ENCODE measurements at places on chromosomes 2 and 18.

DNA sequence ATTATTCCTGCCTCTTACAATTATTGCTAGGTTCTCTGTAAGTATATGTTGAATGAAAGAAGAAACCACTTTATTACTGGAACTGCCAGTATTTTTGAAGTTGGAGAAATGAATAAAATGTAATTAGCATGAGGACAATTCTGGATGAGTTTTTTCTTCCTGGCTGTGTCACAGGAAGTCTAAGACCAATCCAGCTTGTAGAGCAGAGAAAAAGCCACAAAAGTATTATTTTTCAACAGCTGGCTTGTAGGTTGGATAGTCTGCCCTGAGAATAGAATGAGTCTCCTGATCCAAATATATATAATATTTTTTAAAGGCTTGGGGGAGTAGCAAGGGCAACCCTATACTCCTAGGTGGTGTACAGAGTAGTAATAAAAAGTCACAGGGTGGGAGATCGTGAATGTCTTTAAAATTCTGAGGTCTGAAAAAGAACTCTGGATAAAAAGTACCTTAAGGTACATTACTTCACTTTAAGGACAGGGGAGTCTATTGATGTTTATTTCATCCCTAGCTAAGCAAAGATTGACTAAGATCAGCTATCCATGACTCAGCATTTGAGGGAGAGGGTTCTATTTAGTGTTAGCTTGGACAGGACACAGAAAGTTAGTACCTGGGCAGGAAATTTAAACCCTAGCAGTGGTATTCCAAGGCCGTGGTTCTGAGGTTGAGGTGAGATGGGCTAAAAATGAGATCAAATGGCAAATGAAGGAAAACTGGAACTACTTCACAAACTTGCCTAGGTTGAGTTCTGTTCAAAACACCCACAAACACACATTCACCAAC, 31.7 kb downstream of the SLC40A1 start:
- no peak for DNase-seq

- DNase-seq, result no peak
These were observed 477 bp downstream of the ACVR1 start for GRCh38 chr2:157875641-157876065.

DNA sequence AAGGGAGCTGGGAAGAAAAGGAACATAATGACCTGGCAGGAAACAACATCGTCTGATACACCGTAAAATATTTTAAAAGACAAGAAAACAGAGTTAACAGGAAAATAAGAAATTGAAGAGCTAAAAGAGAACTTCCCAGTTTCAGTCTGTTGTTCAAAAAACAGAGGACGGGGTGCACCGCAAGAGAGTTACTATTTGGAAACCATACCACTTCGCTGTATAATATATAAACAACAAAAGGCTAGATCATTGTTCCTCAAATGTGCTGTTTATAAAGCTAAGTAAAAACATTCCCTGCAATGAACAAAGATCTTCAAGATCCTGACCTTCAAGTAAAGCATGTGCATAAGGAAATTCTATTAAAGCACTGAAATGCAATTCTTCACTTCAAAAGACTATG, 2.1 kb downstream of the PPP3R1 start:
- no peak for DNase-seq

GRCh38 chr2:12064153-12064552, 317.7 kb downstream of the LPIN1 start:
- DNase-seq, result peak; percentile 23

DNA sequence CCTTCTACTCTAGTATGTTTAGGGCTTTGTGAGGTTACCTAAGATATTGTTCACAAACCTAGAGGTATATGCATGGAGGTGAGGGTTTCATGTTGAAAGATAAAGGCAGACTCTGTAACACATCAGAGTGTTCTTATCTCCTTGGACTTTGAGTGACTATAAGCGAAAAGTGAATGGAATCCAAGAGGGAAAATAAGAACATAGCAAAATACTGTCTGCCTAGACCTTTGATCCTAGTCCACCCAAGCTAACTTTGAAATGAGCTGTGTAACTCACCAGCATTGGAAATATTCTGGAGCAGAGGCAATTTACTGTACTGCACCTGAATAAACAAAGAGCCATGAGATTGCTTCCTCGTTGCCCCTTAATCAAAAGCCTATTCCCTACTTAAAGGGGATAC, 28.2 kb upstream of the GALNT1 start:
- no peak for DNase-seq

GRCh38 chr2:1370461-1370860, 42.8 kb upstream of the TPO start:
- no peak for DNase-seq

- DNase-seq, result peak; percentile 83
These were observed 35.3 kb downstream of the GALNT1 start for GRCh38 chr18:35616664-35617423.

DNA sequence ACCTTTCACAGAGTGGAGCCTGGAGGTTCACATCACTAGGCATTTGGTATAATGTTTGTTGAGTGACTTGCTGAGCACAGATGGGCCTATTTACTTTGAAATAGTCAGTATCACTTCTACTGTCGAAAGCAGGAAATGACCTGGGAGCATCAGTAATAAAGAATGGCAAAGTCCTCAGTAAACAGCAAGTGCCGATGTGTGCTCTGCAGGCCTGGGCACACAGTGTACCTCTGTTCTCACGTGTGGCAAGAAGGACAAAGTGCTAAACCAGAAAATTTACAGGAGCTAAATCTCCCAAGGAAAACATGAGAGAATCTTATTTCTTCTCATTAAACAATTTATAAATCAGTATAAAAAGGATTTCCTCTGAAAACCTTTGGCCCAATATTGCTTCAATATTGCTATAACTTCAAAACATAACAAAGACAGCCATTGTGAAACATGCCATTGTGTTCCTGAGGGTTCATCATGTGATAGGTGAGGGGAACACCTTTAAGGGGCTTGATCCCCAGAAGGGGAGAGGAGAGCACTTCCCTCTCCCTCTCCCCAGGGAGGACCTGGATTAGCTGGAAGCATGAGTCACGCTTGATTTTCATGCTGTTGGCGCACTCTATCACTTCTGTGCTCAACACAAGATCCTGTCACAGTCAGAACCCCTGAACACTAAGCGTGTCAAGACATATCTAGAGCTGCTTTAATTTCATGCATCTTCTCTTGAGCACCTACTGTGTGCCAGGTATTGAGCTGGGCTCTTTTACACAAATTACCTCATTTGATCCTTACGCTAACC, 131.5 kb upstream of the SMAD2 start:
- DNase-seq, result no peak

DNA sequence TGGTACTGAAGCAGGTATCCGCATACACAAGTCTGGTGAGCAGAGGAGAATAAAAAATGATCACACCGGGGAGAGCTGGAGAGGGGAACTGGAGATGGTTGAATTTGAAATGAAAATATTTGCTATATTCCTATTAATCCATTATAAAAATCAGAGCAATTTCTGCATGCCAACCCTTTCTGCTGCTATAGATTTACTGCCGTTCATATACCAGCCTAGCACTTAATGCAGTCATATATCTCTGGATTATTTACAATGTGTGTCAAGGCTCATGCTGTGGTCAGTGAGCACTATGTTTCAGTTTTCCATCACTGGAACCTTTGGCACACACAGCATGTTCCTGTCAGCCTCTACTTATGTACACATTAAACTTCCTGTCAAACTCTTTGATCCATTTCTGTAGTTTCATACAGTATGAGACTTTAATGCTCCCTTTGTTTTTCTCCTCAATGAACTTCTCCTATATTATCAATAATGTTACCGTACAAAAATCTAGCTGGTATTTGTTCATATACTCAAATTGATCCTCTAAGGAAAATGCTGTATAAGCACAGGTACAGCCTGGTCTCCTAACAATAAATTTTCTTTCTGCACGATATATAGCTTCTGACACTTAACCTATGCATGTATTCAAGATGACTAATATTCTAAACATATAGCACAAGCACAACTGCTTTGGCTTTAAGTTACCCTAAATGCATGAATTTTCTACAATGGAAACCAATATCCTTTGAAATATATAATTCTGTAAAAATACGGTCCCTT, 36.7 kb downstream of the FANCL start:
- no peak for DNase-seq

DNA sequence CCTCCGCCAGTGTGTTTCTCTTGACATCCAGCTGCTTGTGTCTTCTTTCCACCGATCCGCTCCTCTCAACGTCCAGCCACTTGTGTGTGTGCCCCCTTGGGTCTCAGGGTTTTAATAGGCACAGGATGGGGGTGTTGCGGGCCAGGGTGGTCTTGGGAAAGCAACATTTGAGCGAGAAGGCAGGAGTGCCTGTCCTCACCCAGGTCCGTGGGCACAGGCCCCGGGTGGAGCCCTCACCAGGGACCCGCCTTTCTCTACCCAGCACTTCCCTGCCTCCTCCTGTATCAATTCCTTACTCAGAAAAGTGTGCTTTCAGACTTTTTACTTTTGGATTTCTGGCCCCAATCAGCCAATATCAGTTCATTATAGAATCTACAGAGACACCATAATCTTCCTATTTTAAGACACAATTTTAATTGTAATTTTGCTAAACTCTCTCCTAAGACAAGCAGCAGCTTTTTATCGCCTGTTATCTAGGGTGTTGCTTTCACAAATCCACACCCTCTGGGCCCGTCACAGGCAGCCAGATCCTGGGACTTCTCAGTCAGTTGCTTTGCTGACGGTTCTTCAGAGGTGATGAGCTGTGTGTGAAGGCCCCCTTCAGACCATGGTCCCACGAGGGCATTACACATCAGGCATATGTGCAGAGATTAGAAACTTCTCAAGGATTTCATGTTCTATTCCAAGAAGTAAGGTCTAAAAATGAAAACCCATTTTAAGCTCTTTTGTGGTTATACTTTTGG, 96.0 kb upstream of the FHL2 start:
- DNase-seq, result no peak

Measured in CD4-positive, alpha-beta T cell treated with Interleukin-4 for 4 hours (primary cell).